ENCODE measurements at places on chromosomes 6 and 20. TPM values are rescaled to one million over a fixed set of nuclear protein-coding genes. Genes with fewer than 3 reads are reported as not detected.
A peak's percentile ranks its signal among the peaks of the same experiment; 100 is the strongest.

The NSFL1C gene
- 14.7 TPM for total RNA-seq

The SERPINB6 gene
- 134 TPM for total RNA-seq

The GUCA1A gene
- total RNA-seq, result not detected

The SIRPB1 gene
- 1.3 TPM for total RNA-seq

The ZNF831 gene
- 0.20 TPM for total RNA-seq

The CARMIL1 gene
- total RNA-seq, result 25.1 TPM

The TRIM40 gene
- 11.6 TPM for total RNA-seq

The HTR1B gene
- total RNA-seq, result not detected

DNA sequence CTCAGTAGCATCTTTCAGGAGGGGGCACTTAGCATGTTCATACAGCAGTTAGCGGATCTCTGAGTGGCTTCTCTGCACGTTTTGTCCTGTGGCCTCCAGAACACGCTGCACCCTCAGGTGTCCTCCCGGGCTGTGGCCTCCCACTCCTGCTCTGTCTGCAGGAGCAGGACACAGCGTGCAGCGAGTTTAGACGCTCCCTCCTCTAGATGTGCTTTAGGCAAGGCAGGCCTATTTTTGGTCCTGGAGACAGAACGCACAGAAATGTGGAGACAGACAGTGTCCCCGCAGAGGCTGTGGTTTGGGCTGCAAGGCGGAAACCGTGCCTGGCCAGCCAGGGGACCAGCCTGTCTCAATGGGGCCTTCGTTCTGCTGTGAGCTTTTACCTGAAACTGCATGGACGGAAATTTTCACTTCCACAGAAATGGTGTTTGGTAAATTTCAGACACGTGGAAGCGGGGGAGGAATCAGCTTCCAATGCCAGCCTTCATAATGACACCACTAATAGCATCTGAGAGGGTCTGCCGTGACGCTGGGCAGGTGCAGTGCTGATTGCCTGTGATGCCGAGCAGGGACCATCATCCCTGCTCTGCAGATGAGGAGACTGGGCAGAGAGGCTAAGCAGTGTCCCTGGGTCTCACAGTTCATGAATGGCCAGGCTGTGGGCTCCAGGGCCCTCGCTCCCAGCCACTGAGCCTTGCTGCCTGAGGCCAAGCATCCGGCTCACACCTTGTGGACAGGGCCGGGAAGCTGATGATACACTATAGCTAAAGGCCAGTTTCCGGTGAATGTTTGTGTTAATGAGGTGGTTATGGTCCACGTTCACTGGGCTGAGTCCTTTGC, 120.9 kb downstream of the SYCP2 start:
- DNase-seq, result no peak

DNA sequence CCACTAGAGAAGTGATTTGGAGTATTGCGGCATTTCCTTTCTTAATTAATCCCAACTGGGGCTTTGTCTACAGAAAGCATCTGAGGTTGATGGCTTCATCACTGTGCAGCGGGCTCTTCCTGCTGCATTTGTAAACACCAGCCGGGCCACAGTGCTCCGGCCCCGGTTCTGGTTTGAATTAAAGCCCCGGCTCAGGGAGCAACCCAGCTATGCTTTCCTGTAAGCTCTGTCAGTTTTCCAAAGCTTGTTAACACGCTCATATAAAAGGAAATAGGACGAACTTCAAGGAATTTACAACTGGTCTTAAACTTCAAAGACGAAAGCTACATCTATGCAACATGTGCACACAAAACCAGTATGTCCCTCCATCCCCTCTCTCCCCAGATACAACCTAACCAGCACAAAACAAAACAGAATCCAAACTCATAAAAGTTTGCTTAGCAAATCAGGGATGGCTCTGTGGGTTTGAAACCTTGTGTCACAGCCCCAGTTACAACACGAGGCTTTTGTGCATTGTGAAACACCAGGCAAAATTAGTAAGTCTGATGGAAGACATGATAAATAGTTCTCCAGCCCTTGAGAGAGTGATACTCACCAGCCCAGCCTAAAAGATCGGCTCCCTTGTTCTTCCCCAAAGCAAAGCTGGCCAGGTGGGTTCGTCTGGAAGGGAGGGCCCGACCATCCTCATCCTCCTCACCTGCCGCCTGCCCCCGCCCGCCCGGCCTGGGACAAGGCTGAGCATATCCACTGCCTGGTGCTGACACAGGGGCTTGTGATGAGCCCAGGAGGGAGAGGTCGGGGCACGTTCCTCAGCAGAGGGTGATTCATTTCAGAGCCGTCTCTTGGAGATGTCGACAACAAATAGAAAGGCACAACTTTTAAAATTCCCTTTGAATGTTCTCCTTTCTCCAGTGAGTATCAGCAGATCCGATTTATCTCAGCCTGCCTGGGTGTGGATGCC, 197.9 kb downstream of the TFAP2C start:
- DNase-seq, result no peak

DNA sequence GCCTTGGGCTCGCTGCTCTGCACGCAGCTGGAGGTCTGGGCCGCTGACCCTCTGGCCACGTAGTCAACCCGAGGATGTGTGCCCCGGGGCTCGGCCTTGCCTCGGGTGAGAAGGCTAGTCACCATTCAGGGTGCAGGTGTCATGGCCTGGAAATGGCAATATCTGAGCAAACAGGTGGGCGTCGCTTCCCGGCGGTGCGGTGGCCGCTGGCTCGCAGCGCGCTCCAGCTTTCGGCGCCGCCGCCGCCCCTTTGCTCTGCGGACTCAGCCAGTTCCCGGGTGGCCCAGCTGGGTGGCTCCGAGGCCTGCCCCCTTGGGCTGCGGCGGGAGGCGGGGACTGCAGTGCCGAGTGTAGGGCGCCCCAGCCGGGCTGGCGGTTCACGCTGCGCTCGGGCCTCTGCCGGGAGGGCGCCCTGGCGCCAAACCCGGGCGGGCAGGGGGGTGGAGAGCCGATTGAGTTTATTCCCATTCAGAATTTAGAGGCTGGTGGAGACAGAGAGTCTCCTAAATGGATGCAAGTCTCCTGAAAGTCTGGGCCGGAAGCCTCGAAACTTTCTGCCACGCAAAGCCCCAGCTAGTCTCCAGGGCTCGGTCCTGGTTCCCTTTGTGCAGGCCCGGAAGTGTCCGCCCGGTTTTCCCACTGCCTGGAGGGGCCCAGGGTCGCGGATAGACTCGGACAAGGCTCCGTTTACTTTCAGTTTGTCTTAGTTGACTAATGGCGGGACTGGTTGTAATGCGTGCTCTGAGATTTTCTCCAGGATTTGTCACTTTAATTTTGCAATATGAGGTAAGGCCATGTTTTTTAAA, 11.3 kb upstream of the TFAP2A start:
- peak; percentile 38 for DNase-seq

- DNase-seq, result no peak
Observed at GRCh38 chr6:163814494-163815364, 400.2 kb downstream of the QKI start.

DNA sequence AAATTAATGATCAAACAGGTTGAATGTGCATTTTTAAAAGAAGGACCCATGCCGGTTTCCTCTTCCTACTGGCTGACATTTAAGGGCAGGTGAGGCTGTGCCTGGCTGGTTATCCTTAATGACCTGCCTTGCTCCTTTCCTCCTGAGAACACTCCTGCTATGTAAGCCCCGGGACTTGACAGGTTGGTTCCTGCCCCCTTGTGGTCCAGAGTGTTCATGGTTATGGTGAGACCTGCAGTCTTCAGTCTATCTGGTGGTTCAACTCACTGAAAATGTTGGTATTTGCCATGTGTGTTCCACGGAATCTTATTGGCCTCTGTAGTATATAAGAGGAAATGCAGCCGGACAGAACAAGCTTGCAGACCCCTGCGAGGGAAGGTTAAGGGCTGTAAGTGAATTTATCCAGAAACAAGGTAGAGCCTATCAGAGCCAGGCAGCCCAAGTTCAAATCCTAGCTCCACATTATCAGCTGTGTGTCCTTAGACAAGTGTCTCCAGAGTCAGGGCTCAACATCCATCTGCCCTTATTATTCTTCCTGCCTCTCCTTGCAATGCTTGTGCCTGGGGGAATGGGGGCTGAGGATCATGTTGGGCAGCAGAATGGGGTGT, 5.2 kb upstream of the BPIFA3 start:
- peak; percentile 8 for DNase-seq

- DNase-seq, result no peak
Observed at GRCh38 chr6:68640491-68640835, 5.4 kb downstream of the ADGRB3 start.

DNA sequence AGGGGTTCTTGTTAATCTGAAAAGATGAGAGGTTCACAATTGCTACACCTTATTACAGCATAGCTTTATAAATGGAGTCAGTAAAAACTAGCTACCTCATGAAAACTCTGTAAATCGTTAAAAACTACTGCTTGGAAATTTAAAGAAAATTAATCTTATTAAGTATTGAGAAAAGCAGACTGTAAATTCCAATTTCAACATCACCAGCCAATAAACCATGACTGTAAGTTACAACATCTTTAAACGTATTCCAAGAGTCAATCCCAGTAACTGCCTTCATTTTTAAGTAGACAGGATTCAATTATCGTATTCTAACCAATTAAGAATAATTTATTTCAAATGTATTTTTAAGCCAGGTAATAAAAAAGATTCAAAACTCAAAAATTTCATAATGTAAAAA, 70.3 kb downstream of the ATG5 start:
- no peak for DNase-seq

GRCh38 chr6:35519313-35520015, 6.8 kb upstream of the TULP1 start:
- DNase-seq, result no peak

GRCh38 chr20:44805979-44806620, 4.2 kb downstream of the RIMS4 start:
- DNase-seq, result no peak

DNA sequence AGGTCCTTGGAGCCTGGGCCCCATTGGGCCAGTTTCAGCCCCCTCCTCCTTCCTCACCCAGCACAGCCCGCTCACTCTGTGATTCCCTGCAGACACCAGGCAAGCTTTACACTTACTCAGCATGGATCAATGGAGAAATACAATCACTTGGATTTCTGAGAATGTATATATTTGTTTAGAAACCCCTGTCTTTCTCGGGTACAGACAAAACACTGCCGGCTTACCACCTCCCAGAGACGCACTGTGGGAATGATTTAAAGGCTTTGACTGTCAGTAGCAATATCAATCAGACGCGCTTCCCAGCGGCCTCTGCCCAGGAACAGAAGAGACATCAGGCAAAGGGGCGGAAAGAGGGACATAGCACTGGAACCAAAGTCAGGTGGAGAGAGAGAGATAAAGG, 186.5 kb downstream of the MAFB start:
- no peak for DNase-seq

GRCh38 chr20:16848061-16848460, 99.9 kb downstream of the OTOR start:
- no peak for DNase-seq

DNA sequence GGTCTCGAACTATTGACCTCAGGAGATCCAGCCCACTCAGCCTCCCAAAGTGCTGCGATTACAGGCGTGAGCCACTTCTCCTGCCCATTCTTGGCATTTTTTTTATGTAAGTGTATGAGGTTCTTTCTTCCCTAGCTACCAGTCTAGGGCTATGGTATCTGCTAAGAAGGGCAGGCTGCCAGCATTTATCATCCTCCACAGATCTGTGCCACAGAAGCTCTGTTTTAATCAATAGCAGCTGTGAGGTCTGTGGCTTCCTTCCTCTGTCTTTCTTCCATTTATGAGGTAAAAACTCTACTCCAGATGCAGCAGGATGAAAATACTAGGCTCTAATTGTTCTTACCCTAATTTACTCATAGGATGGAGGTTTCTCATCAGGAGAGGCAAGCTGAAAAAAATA, 1382.4 kb upstream of the ADGRB3 start:
- no peak for DNase-seq

GRCh38 chr6:79656134-79656533, 25.0 kb downstream of the SH3BGRL2 start:
- DNase-seq, result no peak

- DNase-seq, result no peak
Observed at GRCh38 chr6:105211831-105212230, 32.0 kb upstream of the POPDC3 start.

Measured in transverse colon (tissue), 4 donors.